Nasal cavity respiratory epithelium epithelial cell of viscerocranial mucosa (primary cell): ENCODE measurements at places on chromosomes 5 and 9. TPM values are rescaled to one million over a fixed set of nuclear protein-coding genes. Genes with fewer than 3 reads are reported as not detected.

Gene FOXD4L5
- under 0.01 and 0.14 TPM in 2 replicates for total RNA-seq

Gene CDHR2
- total RNA-seq = under 0.01 and 0.43 TPM in 2 replicates

Gene FGF10
- not detected in 2 replicates for total RNA-seq

Gene ALG2
- 61.4 and 71.8 TPM in 2 replicates for total RNA-seq

Gene DND1
- total RNA-seq = 0.34 and 0.36 TPM in 2 replicates

Gene CCDC187
- under 0.01 and 0.14 TPM in 2 replicates for total RNA-seq

Gene KIAA1958
- total RNA-seq = 2.7 and 3.7 TPM in 2 replicates

Gene EQTN
- total RNA-seq = 0.14 TPM in 1 of 2 replicates, not detected in the other

Gene LCNL1
- not detected in 2 replicates for total RNA-seq

Gene C5orf46
- not detected in 2 replicates for total RNA-seq

Gene TMEM174
- total RNA-seq = not detected in 2 replicates

Gene NDUFA8
- total RNA-seq = 35.5 and 46.3 TPM in 2 replicates

Gene PCDHGC3
- 17.1 and 38.5 TPM in 2 replicates for total RNA-seq

Gene KIF4B
- total RNA-seq = under 0.01 TPM in 1 of 2 replicates, not detected in the other

Gene GARIN3
- total RNA-seq = not detected in 2 replicates

Gene MVB12B
- total RNA-seq = 0.68 and 2.0 TPM in 2 replicates

Gene STPG3
- total RNA-seq = not detected in 2 replicates

Gene NDOR1
- total RNA-seq = 5.8 and 7.3 TPM in 2 replicates

Gene STC2
- total RNA-seq = 425 and 484 TPM in 2 replicates

Gene KLF9
- 33.8 and 58.0 TPM in 2 replicates for total RNA-seq

Gene TXNDC8
- not detected in 2 replicates for total RNA-seq

Gene CCL19
- total RNA-seq = not detected in 2 replicates

Gene DIRAS2
- total RNA-seq = 0.07 TPM in 1 of 2 replicates, not detected in the other

Gene PCDHGC5
- total RNA-seq = 0.34 and 1.1 TPM in 2 replicates

Gene TRUB2
- total RNA-seq = 17.9 and 25.6 TPM in 2 replicates

Gene SIMC1
- 1.0 and 7.3 TPM in 2 replicates for total RNA-seq

Gene NIPAL4
- total RNA-seq = 15.0 and 39.0 TPM in 2 replicates

Gene LCN10
- not detected in 2 replicates for total RNA-seq
